Stimulated activated CD4-positive, alpha-beta T cell treated with anti-CD3 and anti-CD28 coated beads, Interleukin-4, amount 100 ng/mL, for 48 hours (primary cell): ENCODE measurements at places on chromosomes 5 and 9.

GRCh38 chr5:133249593-133249992 lies 197.8 kb downstream of the HSPA4 start:
- no peak for DNase-seq

- DNase-seq, result no peak
These were observed 52.7 kb upstream of the ZNF618 start for GRCh38 chr9:113823421-113823820.

DNA sequence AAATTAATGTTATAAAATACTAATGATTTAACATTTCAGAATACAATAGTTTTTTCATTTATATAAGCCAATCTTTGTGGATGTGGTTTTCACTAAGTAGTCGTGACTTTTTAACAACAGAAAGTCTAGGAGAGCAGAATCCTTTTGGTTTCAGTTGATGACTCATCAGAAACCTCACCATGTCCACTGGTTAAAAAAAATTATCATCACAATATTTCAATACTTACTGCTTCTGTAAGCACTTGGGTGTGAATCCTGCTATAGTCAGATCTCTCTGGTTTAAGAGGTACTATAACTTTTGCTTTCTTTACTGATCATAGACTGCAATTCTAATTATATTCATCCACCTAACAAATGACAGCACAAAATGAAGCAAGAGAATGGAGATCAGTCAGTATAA lies 77.2 kb downstream of the MRPS30 start:
- no peak for DNase-seq

DNA sequence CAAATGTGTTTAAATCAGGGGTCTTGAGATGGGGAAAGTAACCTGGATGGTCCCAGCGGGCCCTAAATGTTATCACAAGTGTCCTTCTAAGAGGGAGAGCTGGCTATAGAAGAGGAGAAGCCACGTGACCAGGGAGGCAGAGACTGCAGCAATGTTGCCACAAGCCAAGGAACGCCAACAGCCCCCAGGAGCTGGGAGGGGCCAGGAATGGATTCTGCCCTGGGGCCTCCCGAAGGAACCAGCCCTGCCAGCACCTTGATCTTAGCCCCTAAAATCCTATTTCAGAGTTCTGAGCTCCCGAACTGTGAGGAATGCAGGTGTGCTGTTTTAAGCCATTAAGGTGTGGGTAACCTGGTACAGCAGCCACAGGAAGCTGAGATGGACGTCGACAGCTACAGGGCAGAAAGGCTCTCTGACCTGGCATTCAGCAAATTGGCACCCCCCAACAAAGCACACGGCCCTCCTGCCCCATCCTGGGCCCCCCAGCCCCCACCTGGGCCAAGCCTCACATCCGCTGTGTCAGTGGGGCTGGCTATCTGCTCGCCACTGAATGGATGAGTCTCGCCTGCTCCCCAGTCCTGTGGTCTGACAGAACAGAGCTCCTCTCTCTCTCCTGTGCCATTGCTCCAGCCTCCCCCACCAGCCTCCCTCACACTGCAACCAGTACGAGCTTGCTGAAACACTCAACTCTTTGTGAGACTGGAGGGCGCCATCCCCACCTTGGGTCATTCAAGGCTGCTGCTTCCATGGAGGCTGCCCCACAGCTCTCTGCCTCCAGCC lies 78.8 kb downstream of the ADAMTS2 start:
- no peak for DNase-seq

DNA sequence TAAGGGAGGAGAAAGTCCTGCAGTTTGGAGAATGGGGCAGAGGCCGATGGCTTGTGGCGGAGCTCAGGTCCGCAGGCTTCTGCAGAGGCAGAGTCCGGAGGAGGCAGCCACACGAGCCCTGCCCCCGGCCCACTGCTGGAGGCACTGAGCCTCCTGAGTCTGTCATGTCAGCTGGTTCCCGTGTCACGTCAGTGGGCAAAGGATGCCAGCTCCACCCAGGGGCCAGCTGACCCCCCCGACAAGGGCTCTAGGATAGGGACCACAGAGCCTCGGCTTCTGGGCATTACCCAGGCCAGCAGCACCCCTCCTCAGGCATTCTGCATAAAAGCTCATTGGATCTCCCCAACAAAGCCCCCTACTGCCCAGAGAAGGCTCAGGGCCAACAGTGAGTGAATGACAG lies 8.5 kb downstream of the SH3PXD2B start:
- DNase-seq, result no peak

DNA sequence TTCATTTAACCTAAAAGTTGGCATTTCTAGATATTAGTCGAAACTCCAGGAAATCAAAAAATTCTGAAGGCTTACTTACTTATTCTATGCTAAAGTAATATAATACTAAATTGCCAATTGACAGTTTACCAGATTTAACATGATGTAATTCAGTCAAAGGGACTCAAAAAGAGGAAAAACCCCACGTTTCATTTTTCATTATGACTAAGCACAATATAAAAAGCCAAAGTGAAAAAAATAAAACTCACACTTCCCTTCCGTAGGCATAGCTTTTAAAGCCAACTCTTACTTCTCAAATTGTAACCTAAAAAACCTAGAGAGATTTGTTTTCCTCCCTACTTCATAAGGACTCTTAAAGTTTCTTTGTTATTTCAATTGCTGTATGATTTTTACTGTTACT lies 146.6 kb downstream of the RAPGEF6 start:
- no peak for DNase-seq

- DNase-seq, result no peak
These were observed 87.0 kb upstream of the GLIS3 start for GRCh38 chr9:4386819-4387218.

GRCh38 chr5:138819081-138819480 lies 56.1 kb downstream of the LRRTM2 start:
- no peak for DNase-seq
